ENCODE measurements at places on chromosomes 6 and 20. TPM values are rescaled to one million over a fixed set of nuclear protein-coding genes. Genes with fewer than 3 reads are reported as not detected.

Gene LINC00237
- not detected for total RNA-seq

Gene TFAP2D
- total RNA-seq = not detected

Gene BPIFB4
- not detected for total RNA-seq

Gene ID4
- 9.9 TPM for total RNA-seq

Gene RNF182
- 3.7 TPM for total RNA-seq

Gene RIN2
- total RNA-seq = 22.3 TPM

Gene C6orf58
- total RNA-seq = not detected

Gene SGK2
- 15.6 TPM for total RNA-seq

Gene EEF1A1
- 9,372 TPM for total RNA-seq

Gene BCAS4
- total RNA-seq = 24.2 TPM

Gene ENPP1
- total RNA-seq = 5.4 TPM

Gene SERPINB1
- total RNA-seq = 10.1 TPM

Gene BEND3
- 3.2 TPM for total RNA-seq

Gene TFAP2B
- 0.16 TPM for total RNA-seq

Gene GGTLC1
- total RNA-seq = not detected

Gene SAMD10
- 6.4 TPM for total RNA-seq

Gene TINAG
- 0.16 TPM for total RNA-seq

Gene BANF2
- total RNA-seq = not detected

Gene BCLAF1
- total RNA-seq = 29.4 TPM

Gene PRSS35
- 0.16 TPM for total RNA-seq

Gene OXT
- total RNA-seq = not detected

Gene LGSN
- not detected for total RNA-seq

Gene TRIM38
- total RNA-seq = 2.4 TPM

Gene ZBTB24
- 6.6 TPM for total RNA-seq

Gene ARMC12
- total RNA-seq = 0.89 TPM

Gene SGK1
- total RNA-seq = 307 TPM

Gene PGC
- not detected for total RNA-seq

Gene EPPIN
- not detected for total RNA-seq

Gene FABP7
- total RNA-seq = not detected
